CD4-positive, alpha-beta T cell (primary cell): ENCODE measurements at places on chromosomes 2 and 18.

- no peak for DNase-seq
Observed at GRCh38 chr18:73683409-73684238, 464.0 kb downstream of the FBXO15 start.

DNA sequence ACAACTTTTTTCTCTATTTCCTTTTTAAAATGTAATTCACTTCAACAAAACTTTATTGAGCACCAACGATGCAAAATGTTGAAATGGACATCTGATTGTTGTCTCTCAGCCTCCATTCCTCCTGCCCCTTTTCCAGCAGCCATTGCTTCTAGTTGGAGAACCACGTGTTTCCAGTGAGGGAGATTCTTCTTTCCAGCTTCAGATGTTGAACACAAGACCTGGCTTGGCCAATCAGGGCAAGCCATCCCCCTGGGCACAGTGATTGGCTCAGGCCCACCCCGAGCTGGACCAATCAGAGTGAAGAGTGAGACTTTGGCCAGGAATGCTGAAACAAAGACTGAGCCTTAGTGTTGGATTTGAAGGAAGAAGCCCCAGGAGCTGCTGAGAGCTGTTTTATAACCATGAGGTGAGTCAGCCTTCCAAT lies 59.0 kb downstream of the E2F6 start:
- no peak for DNase-seq

GRCh38 chr2:75619956-75620740 lies 26.4 kb upstream of the MRPL19 start:
- DNase-seq: no peak

GRCh38 chr2:45169339-45170190 lies 160.3 kb upstream of the SIX2 start:
- DNase-seq: no peak

DNA sequence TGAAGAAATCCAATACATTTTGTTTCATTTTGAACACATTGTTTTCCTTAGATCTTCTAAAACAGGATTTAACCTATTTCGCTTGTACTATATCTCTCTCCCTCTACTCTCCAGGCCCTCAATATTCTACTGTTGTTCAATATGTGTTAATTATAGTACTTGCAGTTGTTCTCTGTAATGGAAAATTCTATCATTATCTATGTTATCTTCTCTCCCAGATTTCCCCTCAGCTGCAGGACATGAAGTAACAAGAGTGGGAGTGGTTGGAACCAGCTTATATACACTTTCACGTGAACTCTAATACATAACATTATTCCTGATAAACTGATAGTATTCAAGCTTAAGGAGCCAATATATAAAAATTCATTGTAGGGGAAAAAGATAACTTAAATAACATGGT lies 7.0 kb upstream of the STRN start:
- no peak for DNase-seq

GRCh38 chr2:223227338-223227737 lies 175.3 kb downstream of the KCNE4 start:
- DNase-seq: no peak

DNA sequence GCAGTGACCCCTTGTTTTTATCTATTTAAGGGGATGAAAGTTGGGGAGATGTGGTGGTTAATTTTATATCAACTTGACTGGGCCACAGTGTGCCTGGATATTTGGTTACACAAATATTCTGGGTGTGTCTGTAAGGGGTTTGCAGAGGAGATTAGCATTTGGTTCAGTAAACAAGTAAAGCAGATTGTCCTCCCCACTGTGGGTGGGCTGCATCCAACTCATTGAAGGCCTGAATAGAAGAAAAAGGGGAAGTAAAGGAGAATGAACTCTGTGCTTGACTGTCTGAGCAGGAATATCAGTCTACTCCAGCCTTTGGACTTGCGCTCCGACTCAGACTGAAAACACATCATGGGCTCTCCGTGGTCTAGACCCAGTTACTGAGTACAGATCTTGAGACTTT lies 80.9 kb downstream of the GCA start:
- DNase-seq: no peak

DNA sequence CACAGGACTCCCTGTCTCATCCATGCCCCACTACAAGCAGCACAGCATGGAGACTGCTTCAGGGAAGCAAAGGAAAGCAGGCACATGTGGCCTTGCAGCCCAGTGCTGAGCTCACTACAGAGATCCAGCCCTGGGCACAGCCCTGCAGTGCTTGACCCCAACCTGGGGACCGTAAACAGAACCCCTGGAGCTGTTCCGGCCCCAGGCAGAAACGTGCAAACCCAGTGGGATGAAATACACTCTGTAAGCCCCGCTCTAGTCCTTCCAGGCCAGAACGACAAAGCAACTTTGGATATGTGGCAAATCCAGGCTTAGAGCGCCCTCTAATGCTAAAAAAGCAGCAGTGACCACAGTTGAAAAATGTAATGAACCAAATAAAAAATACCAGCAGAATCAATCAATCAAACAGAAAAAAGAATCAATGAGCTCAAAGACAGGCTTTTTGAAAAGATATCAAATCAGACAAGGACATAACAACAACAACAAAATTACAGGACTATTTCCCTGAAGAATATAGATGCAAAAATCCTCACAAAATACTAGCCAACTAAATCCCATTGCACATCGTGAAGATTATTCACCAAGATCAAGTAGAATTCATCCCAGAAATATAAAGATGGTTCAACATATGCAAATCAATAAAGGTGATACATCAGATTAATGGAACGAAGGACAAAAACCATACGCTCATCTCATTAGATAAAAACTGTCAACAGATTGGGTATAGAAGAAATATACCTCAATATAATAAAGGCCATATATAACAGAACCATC lies 45.6 kb downstream of the ZNF519 start:
- DNase-seq: no peak

DNA sequence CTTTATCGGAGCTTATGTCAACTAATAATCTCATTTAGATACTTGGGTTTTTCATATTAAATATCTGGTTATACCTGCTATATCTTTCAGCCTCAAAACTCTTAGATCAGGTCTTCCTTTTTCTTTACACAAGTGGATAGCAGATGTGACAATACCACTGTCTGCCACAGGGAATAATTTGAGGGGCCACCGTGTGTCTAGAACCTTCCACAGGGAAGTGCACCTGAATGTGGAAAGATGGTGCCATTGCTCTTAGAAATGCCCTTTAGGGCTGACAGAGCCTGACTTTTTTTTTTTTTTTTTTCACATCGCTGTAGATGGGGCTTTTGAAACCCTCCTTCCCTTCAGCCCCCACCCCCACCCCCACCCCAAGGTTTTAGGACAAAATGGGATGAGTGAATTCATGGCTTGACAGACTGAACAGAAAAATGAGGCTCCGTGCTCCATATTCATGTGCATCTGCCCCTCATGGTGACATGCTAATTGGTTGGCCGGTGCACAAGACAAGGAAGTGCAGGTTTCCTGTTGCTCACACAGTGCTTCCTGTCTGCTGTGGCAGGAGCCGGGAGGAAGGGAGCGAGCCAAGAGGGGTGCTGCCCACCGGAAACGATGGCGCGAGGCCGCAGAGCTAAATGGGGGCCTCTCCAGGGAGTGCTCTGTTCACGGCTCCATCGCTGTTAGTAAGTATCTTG lies 246.0 kb downstream of the LDLRAD4 start:
- peak; percentile 55 for DNase-seq

DNA sequence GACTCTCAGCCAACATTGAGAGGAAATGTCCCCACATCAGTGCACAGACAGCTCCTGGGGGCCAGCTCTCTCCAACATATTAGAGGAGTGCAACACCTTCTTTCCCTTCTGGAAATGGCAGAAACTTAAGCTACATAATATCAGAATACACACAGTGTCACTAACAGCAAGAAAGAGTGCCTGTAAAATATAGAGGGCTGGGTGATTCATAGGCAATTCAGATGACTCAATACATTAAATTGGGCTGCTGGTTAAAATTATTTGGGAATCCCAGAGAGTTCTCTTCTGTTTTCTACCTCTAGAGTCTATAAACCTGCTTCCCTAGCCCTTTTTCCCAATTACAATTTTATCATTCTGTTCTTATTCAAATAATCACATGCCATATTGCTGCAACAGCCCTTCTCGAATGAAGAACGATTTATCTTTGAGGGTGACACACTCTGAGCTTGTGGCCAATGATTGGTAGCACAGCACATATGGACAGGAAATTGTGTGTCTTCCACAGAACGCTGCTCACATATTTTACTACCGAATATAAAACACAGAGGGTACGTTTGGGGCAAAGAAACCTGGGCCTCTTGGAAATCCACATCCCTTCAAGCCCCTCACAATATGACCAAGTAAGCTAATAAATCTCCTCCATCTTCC lies 381.2 kb downstream of the MBD2 start:
- no peak for DNase-seq

DNA sequence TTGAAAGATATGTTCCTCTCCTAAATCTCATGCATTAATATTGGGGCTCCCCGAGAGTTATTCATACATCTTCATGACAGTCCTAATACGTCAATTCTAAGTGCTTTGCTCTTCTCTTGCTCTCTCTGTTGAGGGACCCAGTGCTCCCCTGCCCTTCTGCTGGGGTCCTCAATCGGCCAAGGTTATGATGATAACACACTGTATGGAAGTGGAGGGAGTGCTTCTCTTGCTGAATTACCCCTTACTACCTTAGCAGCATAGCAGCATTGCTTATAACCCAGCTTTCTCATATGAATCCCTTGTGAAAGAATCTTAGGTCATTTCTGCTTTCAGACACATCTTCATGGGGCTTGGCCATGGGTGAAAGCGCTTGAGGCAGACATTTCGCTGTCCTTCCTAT lies 43.2 kb downstream of the ITPRID2 start:
- no peak for DNase-seq

DNA sequence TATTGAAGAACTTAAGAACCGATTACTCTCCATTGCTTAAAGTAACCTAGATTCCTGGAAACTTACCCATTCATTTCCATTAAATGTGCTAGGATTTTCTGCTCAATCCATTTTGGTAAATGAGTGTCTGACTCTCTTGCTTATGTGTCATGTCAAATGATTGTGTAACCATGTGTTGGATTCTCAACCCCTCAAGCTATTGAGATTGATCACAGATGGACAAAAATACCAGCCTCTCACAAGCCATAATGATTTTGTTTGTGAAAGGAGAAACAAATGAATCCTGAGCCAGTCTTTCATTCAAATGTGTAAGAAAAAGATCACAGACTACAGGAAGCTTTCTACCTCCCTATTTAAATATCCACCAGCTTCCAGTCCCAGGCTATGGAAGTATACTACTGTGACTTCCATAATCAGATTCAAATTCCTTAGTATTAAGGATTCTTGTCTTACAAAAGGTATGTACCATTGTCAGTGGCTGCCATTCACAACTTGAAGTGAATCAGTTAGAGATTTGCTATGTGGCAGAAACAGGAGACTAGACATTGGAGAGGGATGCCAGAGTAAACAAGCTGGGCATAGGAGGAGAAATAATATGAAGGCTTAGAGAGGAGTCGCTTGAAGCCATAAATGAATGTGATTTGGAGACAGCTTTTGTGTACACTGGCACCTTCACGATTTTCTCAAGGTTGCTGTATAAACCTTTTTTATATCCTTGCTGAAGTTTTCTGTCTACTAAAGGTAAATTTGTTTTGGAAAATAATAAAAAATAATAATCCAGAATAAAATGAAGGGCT lies 498.5 kb upstream of the SETBP1 start:
- no peak for DNase-seq

DNA sequence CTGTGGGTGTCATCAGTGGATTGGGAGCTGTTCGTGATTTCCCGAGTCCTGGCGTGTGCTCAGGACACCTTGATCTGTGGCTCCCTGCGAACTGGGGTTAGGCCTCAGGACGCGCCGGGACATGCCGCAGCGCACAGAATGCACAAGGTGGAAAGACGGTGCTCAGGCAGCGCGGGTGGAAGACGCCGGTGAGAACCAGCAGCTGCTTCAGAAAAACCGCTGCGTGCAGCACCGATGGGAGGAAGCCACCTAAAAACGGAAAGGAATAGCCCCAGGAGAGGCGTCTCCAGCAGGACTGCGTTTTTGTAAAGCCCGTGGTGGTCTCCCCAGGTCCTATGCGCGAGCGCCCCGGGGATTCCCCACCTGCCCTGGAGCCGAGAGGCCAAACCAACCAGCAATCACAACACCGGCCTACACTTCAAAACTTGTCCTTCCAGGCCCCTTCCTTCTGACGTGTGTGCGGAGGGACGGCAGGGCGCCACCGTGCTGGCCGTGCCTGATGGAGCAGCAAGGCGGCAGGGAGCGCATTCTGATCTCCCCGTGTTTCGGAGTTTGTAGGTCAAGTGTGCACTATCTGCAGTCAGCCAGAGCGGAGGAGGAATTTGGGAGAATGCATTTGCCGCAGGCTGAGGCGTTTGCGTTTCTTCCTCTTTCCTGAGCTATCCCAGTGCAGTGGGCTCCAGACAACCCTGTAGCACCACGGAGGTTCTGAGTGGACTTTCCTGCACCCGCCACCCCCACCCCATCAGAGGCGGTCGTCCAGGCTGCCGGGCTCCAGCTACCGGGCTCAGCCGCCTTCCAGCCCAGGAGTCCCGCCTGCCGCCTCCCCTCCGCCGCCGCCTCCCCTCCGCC lies 32.2 kb downstream of the RTP5 start:
- no peak for DNase-seq

DNA sequence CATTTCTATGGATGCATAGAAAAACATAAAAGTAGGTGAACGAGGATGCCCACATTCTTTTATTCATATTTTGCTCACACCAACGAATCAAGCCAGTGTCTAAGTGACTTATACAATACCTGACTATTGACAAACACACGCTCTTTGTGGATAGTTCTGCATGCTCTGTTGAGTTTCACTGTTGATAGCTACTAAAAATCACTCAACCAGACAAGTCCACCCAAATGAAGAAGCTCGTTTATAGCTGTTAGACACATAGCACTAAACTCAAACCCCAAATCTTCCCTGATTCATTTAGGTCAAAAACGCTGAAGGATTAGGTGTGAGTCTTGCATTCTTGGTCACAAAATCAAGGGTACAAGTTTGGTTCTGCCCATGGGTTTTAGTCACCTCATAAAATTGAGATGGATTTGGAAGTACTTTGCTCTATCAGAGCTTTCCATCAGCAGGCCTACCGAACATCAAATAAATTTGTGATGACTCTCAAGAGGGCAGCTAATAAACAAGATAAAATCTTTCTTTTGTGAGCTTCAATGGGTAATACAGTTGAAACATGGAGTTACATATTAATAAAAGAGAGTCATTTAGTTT lies 92.7 kb upstream of the ETAA1 start:
- DNase-seq: no peak

GRCh38 chr2:64246962-64247361 lies 102.7 kb upstream of the PELI1 start:
- no peak for DNase-seq

DNA sequence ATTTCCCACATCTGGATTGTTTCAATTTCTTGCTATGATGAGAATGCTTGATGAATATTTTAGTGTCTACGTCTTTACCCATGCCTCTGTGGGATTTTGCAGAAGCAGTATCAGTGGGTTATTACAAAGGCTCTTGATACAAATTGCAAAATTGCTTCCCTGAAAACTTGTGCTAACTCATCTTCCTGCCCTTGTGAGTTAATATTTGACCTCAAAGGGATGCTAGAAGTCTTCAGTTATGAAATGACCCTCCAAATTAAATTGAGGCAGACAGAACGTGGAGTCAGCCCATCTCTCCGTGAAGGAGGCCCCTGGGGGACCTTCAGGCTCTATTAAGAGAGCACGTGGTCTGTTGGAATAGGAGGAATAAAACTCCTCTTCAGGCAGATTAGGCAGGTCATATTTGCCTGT lies 239.2 kb upstream of the HS6ST1 start:
- no peak for DNase-seq

GRCh38 chr2:15554525-15555218 lies 6.5 kb downstream of the NBAS start:
- DNase-seq: no peak

GRCh38 chr2:52269696-52270485 lies 1238.0 kb upstream of the NRXN1 start:
- no peak for DNase-seq

- no peak for DNase-seq
Observed at GRCh38 chr2:72989770-72990556, 72.6 kb downstream of the EMX1 start.
